ENCODE measurements at places on chromosomes 1 and 21.
A peak's percentile ranks its signal among the peaks of the same experiment; 100 is the strongest.

- peaks cover 3% of the 10 kb centered on the region for H3K36me3 ChIP-seq
- no peak overlapping the region for H3K4me3 ChIP-seq
- no peaks in the 10 kb centered on the region for H3K27me3 ChIP-seq
- no peaks in the 10 kb centered on the region for H3K4me1 ChIP-seq
- DNase-seq: no peak
Observed at GRCh38 chr1:53025034-53025768, 36.8 kb upstream of the PODN start.

- peaks cover 21% of the 10 kb centered on the region for H3K4me1 ChIP-seq
- no peak for DNase-seq
- H3K4me3 ChIP-seq: no peak overlapping the region
- H3K36me3 ChIP-seq: no peaks in the 10 kb centered on the region
Observed at GRCh38 chr1:231869364-231869763, 242.8 kb downstream of the DISC1 start.

- peaks cover 4% of the 10 kb centered on the region for H3K36me3 ChIP-seq
- no peaks in the 10 kb centered on the region for H3K4me1 ChIP-seq
- H3K27ac ChIP-seq: no peak overlapping the region
- no peaks in the 10 kb centered on the region for H3K27me3 ChIP-seq
- DNase-seq: no peak
Observed at GRCh38 chr1:107662971-107663370, 302.0 kb downstream of the VAV3 start.

GRCh38 chr21:17513214-17514123 is 626 bp downstream of the CXADR start:
- H3K4me1 ChIP-seq: peaks cover 11% of the 10 kb centered on the region
- H3K36me3 ChIP-seq: no peaks in the 10 kb centered on the region
- DNase-seq: no peak
- no peak overlapping the region for H3K4me3 ChIP-seq
- H3K27ac ChIP-seq: no peak overlapping the region

DNA sequence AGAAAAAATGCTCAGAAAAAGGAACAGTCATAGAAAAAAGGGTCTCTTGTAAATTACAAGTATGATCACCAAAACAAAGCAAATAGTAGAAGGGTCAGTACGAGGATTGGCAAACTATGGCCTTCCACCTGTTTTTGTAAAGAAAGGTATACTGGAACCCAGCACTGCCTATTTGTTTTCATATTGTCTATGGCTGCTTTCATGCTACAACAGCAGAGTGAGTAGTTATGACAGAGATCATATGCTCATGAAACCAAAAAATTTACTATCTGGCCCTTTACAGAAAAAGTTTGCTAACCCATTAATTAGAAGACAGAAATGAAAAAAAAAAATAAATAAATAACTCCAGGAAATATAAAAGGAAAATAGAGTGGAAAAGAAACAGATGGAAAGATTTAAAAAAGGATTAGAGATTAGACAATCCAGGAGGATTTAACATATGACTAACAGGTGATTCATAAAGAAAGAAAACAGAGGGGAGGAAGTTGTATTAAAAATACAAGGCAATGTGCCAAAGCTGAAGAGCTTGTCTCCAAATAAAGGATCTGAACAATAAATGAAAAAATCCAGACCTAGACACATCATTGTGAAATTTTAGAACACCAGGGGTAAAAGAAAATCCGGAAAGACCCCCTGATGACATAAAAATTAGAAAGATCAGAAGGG is 108.5 kb upstream of the SERTAD4 start:
- no peak for DNase-seq
- no peaks in the 10 kb centered on the region for H3K36me3 ChIP-seq
- H3K4me1 ChIP-seq: no peaks in the 10 kb centered on the region
- no peak overlapping the region for H3K27ac ChIP-seq
- no peak overlapping the region for H3K4me3 ChIP-seq

- H3K36me3 ChIP-seq: peaks cover 28% of the 10 kb centered on the region
- H3K27me3 ChIP-seq: no peaks in the 10 kb centered on the region
- H3K27ac ChIP-seq: no peak overlapping the region
- DNase-seq: peak; percentile 66
- H3K4me3 ChIP-seq: no peak overlapping the region
Observed at GRCh38 chr1:23793018-23793781, 2.3 kb downstream of the LYPLA2 start.

DNA sequence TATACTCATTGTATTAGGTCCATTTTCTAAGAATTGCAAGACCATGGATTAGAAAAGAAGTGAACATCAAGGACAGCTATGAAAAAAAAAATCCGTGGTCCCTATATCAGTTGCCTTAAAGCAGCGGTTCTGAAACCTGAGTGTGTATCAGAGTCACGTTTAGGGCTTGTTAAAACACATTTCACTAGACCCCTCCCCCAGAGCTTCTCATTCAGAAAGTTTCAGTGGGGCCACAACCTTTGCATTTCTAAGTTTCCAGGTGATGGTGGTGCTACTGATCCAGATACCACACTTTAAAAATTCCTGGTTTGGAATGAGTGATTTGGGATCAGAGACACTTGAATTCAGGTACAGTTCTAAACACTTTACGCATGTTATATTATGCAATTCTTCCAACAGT is 96.1 kb upstream of the PRMT6 start:
- H3K4me1 ChIP-seq: no peaks in the 10 kb centered on the region
- no peaks in the 10 kb centered on the region for H3K27me3 ChIP-seq

All from natural killer cell (primary cell).